ENCODE measurements at places on chromosomes 3 and 15.

DNA sequence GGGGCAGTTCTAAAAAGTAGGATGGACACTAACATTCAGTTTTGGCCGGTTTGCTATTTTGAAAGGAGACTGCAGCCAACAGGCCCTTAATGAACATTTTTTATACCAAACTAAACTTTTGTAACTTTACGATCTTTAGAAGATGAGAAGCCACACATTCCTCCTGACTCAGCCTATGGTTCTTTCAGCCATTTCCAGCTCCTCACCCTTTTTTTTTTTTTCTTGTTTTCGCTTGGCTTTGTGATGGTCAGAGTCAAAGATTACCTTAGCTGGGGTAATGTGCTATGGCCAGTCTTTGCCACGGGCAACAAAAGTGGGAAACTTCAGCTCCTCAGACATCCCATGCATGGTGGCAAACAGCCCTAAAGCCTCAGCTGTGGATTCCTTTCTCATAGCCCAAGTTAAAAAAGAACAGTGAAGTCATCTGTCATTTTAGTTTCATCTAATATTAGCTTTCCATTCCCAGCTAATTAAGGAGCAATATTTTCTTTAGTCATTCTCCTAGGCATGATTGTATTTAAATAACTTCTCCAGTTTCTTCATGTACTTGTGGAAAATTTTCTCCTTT is 368.7 kb downstream of the MFSD1 start:
- peak; percentile 66 for DNase-seq

DNA sequence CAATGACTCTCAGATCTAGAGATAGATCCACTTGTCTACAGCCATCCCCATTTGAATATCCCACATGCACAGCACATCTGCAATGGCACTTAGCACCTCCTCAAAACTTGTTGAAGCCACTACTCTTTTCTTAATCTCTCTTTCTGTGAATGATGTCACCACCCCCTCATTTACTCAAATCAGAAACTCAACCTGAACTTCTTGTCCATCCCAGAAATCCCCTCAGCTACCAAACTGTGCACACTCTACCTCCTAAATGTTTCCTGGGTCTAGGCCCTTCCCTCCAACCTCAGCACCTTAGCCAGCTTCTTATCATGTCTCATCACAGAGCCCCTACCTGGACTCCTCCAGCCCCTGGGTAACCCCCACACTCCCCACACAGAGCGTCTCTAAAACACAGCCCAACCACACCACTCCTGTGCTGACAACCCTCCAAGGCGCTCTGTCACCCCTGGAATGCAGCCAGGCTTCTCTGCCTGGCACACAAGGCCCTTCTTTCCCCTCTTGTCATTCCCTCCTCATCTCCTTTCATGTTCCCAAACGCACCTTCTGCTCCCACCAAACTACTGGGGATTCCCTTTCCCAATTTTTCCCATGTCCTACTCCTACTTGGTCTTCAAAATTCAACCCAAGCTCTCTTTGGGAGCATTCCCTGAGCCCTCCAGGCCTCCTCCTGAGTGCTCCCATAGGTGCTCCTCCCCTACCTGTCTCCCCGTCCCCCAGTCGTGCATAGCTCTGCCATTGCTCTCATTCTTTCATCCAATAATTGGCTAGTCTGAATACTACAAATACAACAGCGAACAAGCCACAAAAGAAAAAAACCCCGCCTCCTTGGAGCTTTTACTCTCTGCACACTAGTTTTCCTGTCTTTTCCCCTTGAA is 39.8 kb upstream of the ZBTB38 start:
- DNase-seq = no peak

GRCh38 chr3:43994657-43995546 is 246.8 kb upstream of the TOPAZ1 start:
- peak; percentile 67 for DNase-seq

- no peak for DNase-seq
Measured at GRCh38 chr3:61665987-61666386, 104.6 kb downstream of the PTPRG start.

DNA sequence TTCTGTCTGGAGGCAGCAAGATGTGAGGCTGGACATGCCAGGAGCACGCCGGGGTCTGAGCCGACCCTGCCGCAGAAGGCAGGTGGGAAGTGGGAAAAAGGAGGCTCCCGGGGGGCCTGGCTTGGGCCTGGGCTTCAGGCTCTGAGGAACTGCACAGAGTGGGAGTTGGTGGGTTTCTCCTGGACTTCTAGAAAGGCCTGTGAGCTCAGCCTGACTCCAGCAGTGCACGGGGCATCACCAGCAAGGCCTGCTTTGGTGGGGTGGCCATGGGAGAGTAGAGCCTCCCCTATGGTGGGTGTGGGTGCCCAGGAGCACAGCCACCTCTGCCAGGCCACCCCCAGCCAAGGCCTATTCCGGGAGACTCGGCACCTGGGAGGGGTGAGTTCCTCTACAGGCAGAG is 18.1 kb upstream of the SLC41A3 start:
- no peak for DNase-seq

Measured in EL (cell line).